ENCODE measurements at places on chromosomes 5 and 9.

- DNase-seq = no peak
Measured at GRCh38 chr5:124961521-124961920, 215.1 kb upstream of the ZNF608 start.

DNA sequence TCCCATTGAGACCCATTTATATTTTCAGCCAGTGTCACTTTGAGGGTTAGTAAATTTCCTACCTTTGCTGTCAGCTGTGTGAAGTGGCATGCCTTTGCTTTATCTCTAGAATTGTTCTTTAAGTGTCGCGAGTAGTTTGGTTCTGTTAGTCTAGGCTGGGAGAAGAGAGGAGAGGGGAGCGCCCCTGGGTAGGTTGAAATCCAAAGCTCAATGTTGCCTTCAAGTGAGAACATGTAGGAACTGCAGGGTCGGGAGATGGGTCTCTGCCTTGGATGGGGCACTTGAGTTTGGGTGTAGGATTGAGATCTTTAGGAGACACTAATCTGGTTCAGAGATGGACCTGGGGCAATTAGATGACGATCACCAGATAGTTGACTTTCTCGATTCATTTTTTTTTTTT is 46.3 kb downstream of the STC2 start:
- no peak for DNase-seq

GRCh38 chr5:51225789-51226742 is 157.2 kb upstream of the ISL1 start:
- no peak for DNase-seq

- no peak for DNase-seq
Measured at GRCh38 chr9:128055344-128056040, 11.6 kb downstream of the NAIF1 start.

GRCh38 chr9:99357575-99357974 is 135.5 kb downstream of the SEC61B start:
- no peak for DNase-seq

GRCh38 chr5:40291338-40291737 is 388.4 kb upstream of the PTGER4 start:
- DNase-seq = no peak

DNA sequence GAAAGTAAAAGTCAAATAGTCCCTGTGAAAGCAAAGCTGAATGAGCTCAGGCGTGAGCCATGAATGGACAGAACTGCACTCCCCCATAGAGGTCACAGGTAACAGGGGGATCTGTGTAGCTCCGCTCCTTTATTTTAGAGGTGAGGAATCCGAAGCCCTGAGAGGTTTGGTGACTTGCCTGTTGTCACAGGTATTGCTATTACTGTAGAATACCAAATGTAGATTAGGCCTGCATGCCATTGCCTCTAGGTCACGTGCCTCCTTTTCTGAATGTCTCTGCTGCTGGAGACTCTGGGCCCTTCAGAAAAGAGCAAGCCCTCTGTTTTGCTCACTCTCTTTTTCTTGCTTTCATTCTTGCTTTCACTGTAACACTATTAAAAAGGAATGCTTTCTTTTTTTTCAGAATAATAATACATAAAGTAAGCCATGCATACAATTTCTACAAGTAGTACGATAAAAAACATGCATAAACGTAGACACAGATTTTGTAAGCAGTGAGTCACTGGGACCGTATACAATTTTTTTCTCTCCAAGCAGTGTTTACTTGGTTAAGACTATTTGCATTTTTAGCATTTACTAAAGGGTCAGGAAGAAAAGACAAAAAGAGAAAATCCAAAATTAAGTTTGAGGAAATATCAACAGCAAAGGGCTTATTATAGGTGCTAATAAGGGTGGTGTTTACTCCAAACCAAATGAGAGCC is 568.7 kb upstream of the ADAMTS16 start:
- no peak for DNase-seq

- DNase-seq = no peak
Measured at GRCh38 chr5:151449297-151449696, 1.9 kb downstream of the SLC36A1 start.

GRCh38 chr9:4084435-4084818 is 215.4 kb downstream of the GLIS3 start:
- no peak for DNase-seq

- no peak for DNase-seq
Measured at GRCh38 chr9:83081010-83081409, 18.1 kb upstream of the RASEF start.

GRCh38 chr5:93055971-93056370 is 525.0 kb downstream of the NR2F1-AS1 start:
- no peak for DNase-seq

DNA sequence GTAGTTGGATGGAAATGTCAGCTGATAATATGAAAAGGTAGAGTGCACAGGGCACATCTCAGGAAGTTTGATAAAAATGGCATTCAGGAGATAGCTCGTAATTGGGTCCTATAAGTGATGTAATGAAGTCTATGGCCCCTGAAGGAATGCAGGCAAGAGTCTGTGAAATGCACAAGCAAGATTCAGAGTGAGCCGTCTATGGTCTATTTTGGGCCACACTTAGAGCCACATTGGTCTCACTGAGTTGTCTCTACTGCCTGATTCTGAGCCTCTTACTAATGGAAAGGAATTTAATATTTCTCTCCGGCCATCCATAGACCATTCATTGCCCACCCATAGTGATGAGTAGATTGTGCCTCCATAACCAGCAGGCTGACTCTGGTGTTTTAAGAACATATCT is 111.3 kb upstream of the KCNN2 start:
- no peak for DNase-seq

- no peak for DNase-seq
Measured at GRCh38 chr5:178165581-178165980, 11.9 kb upstream of the NHP2 start.

DNA sequence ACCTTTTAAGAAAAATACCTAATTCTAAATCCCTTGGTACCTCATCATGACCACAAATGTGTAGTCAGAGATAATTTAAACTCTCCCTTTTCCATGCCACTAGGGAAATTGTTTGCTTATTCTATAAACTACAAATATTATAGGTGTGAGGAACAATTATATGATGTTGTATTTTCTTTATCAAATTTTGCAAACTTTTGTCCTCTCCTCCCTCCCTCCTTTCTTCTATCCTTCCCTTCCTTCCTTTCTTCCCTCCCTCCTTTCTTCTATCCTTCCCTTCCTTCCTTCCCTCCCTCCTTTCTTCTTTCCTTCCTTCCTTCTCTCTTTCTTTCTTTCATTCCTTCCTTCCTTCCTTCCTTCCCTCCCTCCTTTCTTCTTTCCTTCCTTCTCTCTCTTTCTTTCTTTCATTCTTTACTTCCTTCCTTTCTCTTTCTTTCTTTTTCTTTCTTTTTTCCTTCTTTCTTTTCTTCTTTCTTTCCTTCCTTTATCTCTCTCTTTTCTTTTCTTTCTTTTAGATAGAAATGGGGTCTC is 41.2 kb downstream of the SPZ1 start:
- DNase-seq = no peak
